ENCODE measurements at places on chromosomes 11 and 22.

DNA sequence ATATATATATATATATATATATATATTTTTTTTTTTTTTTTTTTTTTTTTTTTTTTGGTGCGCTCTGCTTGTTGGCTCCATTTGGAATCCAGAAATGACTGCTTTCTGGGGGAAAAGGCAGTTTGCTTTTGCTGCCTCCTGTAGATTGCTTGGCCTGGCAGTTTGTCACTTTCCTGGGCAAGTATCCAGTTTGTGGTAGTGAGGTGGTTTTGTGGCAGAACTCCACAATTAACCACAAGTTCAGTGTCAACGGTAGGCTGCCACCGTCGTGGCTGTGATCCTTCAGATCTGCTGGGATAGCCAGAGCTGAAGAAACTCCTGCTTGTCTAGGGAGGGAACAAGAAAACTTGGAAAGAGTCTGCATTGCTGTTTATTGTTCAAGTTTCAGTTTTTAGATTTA lies 5.0 kb upstream of the PDE3B start:
- peak; percentile 63 for DNase-seq

GRCh38 chr11:20933086-20933485 lies 263.7 kb downstream of the NELL1 start:
- no peak for DNase-seq

DNA sequence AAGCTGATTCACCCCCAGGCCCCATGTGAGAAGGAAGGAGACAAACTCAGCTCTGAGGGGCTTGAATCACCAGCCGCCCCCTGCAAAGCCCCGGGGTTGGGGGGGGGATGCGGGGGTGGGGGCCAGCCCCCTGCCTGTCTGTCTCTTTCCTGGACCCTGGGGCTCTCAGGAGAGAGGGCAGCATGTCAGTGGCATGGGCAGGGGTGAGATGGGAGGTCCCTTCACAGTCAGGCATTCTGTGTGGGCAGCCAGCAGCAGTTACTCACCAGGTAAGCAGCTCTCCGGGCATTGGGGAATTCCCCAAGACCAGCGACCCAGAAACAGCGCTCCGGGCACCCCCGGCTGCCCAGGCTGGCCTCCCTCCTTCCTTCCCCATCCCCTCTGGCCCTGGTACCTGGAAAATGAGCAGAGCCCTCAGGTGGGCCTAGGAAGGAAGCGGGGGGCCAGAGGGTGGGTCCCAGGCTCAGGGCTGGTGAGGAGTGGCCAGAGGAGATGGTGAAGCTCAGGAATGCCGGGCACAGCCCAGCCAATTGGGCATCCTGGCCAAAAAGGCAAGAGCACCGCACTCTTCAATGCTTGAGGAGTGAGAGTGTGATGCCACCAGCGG lies 4.2 kb upstream of the LIF start:
- DNase-seq = no peak

DNA sequence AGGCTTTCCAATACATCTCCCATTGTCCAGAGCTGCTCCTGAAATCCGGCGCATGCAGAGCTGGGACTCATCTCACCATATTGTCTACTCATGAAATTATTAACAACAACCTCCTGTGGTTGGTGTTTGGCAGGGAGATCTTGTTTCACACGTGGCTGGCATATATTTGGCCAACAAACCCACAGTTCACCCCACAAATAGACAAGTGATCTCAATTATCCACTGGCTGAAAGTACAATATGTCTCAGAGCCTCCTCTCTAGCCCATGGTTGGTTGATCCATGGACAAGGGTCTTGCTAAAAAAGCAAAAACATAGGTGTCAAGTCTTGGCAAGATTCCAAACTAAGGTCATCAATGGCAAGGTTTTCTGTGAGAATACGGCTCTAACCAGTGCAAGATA lies 386.9 kb downstream of the ETS1 start:
- DNase-seq = no peak

- no peak for DNase-seq
Measured at GRCh38 chr11:6497069-6497839, at the start of gene DNHD1. Gene DNHD1 (plus strand): TSS chr11:6497280. CDS start chr11:6498216, 936 bp downstream.

DNA sequence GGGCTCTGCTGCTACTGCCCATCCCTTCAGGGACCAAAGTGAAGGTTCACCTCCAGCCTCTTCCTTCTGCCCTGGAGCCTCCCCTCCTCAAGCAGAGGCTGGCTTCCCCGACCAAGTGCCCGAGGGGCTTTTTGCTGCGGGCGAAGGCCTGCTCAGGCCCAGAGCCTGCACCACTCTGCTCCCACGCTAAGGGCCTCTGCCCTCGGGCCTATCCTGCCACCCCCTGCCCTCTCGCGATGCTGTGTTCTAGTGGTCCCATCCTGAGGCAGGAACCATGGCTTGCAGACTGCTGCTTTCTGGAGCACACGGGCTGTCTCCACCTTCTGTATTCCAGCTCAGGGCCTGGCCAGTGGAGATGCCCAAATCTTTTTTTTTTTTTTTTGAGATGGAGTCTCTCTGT lies 8.9 kb upstream of the TNFRSF13C start:
- DNase-seq = no peak

- DNase-seq = no peak
Measured at GRCh38 chr11:40722179-40722795, 737.2 kb downstream of the LRRC4C start.

DNA sequence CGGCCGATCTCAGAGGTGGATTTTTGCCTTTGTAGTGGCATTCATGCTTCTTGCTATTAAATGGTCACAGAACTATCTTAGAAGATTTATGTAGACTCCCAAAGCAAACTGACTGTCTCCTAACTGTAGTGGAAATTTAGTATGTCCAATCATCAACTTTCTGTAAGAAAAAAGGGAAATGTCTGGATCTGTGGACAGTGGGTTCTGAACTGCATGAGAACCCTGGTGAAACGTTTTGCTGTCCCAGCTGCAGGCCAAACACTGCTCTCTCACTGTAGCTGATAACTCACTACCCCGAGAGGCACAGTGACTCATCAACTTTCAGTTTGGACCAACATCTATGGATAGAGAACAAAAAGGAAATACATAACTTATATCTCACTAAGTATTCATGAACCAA lies 387.1 kb downstream of the SOX6 start:
- DNase-seq = peak; percentile 21

DNA sequence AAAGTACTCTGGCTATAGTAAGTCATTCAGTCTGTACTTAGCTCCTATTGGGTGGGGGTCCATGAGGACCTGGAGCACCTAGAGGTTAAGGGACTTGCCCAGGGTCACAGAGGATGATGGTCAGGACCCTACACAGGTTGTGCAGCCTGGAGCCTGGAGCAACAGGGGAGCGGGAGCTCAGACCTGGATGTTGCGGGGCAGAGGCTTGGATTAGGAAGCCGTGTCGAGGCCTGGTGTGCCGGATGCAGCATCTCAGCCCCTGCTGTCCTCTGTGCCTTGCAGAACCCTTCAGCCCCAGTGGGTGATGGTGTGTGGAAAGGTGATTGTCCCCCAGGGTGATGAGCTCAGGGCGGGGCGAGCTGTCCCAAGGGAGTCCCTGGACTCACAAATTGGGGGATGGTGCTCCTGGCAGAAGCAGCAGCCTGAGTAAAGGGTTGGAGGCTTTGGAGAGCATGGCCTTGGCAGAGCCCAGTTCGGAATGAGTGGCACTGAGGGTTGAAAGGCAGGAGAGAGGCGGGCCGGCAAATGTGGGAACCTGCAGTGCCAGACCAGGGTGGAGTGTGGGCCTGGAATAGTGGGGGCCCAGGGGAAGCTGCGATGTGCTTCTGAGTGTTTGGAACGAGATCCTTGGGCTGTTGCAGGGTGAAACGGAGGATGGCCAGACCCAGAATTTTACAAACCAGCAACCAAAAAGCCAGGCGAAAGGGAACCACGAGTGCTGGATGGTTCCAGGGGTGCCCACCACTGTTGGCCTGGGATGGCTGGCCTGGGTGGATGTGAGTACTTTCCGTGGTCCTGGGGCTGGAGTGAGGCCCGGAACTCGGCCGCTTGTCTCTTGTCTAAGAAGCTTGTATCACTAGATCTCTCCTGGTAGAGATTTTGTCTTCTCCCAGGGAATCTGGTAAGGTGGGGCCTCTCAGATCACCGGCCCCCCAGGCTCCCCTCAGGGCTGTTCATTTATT lies 2.9 kb downstream of the TPCN2 start:
- DNase-seq = no peak

DNA sequence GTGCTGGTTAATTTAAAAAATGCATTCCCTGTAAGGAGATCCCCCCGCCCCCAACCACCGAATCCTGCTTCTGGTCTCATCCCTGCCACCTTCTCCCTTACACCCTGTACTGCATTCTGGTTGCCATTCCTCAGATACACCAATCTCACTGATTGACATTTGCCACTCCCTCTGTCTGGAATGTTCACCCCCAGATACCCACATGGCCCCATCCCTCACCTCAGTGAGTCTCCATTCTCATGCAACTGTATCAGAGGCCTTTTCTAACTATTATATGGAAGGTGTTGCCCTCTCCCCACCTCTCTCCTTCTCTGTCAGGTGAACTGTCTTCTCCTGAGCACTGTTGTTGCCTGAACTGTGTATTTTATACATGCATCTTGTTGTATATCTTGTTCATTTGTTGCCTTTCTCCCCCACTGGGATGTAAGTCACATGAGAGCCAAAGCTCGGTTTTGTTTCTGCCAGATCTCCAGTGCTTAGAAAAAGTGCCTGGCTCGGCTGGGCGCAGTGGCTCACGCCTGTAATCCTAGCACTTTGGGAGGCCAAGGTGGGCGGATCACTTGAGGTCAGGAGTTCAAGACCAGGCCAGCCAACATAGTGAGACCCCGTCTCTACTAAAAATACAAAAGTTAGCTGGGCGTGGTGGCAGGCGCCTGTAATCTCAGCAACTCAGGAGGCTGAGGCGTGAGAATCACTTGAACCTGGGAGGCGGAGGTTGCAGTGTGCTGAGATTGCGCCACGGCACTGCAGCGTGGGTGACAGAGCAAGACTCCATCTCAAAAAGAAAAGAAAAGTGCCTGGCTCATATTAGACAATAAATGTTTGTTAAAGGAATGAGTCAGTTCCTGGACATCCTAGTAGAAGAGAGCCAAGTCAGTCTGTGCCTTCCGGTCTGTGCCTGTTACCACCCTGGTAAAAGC lies 61.0 kb downstream of the TNRC6B start:
- DNase-seq = no peak

- DNase-seq = no peak
Measured at GRCh38 chr11:6995703-6996102, 24.4 kb downstream of the ZNF214 start.
